ENCODE measurements at places on chromosomes 7 and 10. TPM values are rescaled to one million over a fixed set of nuclear protein-coding genes. Genes with fewer than 3 reads are reported as not detected.

The CTAGE15 gene
- total RNA-seq = not detected

The CDK6 gene
- 54.5 TPM for total RNA-seq

DNA sequence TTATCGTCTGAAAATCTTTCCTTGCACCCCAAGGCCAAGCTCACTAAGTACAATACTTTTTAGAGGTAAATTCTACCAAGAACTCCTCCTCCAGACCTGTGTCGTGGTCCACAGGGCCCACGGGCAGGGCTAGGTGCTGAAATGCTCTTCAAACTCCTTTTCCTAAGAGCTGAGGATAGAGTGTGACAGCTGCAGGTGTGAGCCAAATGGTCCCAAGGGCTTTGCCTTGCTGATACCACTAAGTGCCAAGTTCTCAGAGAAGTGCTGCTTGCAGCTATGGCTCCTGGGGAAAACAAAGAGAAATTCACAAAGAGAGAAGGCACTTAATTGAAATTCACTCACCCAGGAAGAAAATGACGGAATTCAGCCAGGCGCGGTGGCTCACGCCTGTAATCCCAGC, 868.9 kb upstream of the AUTS2 start:
- H3K27me3 ChIP-seq = peaks cover 7% of the 10 kb centered on the region
- no peak for DNase-seq
- no peak overlapping the region for H3K4me3 ChIP-seq
- no peak overlapping the region for H3K27ac ChIP-seq

- H3K4me1 ChIP-seq = peaks cover 10% of the 10 kb centered on the region
- H3K27me3 ChIP-seq = no peaks in the 10 kb centered on the region
- H3K36me3 ChIP-seq = no peaks in the 10 kb centered on the region
- H3K27ac ChIP-seq = no peak overlapping the region
Observed at GRCh38 chr7:66413379-66414114, 208.4 kb downstream of the TPST1 start.

The ASIC3 gene
- total RNA-seq = 0.27 TPM

The ERVW-1 gene
- total RNA-seq = not detected

GRCh38 chr10:132909491-132910071, 32.8 kb downstream of the CFAP46 start:
- peaks cover 5% of the 10 kb centered on the region for H3K4me1 ChIP-seq
- DNase-seq = no peak
- no peaks in the 10 kb centered on the region for H3K36me3 ChIP-seq
- H3K4me3 ChIP-seq = no peak overlapping the region

DNA sequence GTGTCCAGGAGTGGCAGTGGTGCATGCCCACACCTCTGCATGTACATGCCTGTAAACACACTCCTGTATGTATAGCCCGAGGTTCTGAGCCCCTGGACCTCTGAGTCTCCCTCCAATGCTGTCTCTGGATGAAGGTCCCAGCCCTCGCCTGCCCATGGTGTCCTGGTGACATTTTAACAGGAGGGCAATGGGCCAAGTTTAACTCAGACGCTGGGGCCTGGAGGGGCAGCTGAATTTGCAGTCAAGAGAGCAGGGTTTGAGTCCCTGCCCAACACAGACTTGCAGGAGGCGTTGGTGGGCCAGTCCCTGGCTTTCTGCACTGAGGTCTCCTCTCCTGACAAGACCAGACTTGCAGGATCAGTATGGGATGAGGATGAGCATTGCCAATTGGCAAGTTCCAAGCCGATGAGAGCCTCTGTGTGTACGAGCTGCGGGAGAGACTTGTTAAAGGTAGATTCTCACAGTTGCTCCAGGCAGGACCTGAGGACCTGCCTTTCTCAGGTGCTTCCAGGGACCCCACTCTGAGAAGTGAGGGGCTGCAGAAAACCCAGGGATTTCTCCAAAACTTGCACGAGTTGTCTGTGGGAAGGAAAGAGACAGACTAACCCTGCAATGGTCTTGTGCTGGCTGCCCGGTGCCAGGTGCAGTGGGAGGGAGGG, 141.9 kb downstream of the ELFN1 start:
- H3K4me3 ChIP-seq = no peak overlapping the region
- H3K27me3 ChIP-seq = peaks cover 4% of the 10 kb centered on the region
- H3K4me1 ChIP-seq = peaks cover 6% of the 10 kb centered on the region

GRCh38 chr7:69968969-69969556, 370.8 kb downstream of the AUTS2 start:
- DNase-seq = no peak
- no peaks in the 10 kb centered on the region for H3K36me3 ChIP-seq
- H3K27ac ChIP-seq = no peak overlapping the region
- H3K4me3 ChIP-seq = no peak overlapping the region
- no peaks in the 10 kb centered on the region for H3K27me3 ChIP-seq

The OPN4 gene
- not detected for total RNA-seq

DNA sequence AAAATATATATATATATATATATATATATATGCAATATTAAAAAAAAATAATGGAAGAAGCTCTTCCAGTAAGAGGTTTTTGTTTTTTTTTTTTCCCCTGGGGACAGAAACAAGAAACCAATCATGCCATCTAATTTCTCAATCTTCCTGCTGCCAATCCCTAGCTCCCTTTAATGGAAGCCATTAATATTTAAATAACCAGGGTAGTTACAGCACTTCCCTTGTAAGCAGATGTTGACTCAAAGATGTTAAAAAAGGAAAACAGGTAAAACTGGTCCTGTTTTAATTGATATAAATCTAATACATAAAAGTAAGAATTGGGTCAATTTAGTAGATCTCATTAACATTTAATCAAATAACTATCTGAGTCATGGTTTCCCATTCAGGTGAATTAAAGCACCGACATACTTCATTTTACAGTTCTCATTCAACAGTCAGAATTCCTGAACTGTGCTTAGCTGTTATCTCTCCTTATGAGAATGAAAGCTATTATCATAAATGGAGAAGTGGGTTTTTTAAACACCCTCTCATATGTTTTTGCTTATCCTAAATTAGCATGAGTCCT, 22.6 kb downstream of the CPVL start:
- H3K4me3 ChIP-seq = no peak overlapping the region
- no peak for DNase-seq
- no peak overlapping the region for H3K27ac ChIP-seq
- H3K4me1 ChIP-seq = no peaks in the 10 kb centered on the region
- no peaks in the 10 kb centered on the region for H3K27me3 ChIP-seq

DNA sequence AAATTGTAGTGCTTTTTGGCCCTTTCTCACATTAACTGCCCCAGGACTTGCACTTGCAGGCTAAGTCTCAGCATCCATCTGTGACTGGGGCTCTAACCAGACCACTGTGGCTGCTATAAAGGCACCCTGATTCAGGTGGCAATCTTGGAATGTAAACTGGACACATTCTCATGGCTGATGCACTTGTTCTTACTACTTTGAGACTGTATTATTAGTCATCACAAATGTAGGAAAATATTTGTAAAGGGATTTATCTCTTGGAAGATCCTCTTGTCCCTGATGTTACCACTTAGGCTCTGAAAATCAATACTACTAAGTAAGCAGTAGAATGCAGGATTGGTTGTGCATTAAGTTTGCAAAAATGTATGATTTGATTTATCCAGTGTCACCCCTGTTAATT, 25.0 kb downstream of the PDE1C start:
- H3K27me3 ChIP-seq = peaks cover 2% of the 10 kb centered on the region
- H3K27ac ChIP-seq = no peak overlapping the region
- no peak overlapping the region for H3K4me3 ChIP-seq
- no peaks in the 10 kb centered on the region for H3K36me3 ChIP-seq
- DNase-seq = no peak
- no peaks in the 10 kb centered on the region for H3K4me1 ChIP-seq

The IRF5 gene
- not detected for total RNA-seq

GRCh38 chr10:116015583-116016333, 257.2 kb downstream of the GFRA1 start:
- no peak overlapping the region for H3K4me3 ChIP-seq
- peaks cover 3% of the 10 kb centered on the region for H3K36me3 ChIP-seq
- no peak for DNase-seq
- no peak overlapping the region for H3K27ac ChIP-seq
- H3K27me3 ChIP-seq = peaks cover 2% of the 10 kb centered on the region
- H3K4me1 ChIP-seq = no peaks in the 10 kb centered on the region

The MYO3A gene
- total RNA-seq = not detected

- H3K4me1 ChIP-seq = no peaks in the 10 kb centered on the region
- H3K4me3 ChIP-seq = no peak overlapping the region
- H3K27ac ChIP-seq = no peak overlapping the region
- no peak for DNase-seq
Observed at GRCh38 chr7:26533217-26533616, 241.6 kb downstream of the SNX10 start.

DNA sequence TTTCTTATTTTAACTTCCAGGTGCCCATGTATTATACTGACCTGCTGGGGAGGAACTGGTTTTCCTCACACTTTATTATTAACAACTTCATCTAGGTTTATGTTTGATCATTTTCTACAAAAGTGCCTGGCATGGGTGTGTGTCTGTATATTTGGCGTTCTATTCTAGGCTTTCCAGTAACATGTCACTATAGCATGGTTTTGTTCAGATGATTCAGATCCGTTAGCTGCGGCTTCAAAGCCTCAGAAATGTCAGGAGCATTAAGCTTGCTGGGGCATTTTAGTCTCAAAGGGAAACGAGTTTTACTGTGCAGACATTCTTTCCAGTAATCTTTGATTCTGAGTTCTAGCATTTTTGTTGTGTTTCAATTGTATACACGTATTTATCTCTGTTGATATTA, 2.3 kb downstream of the INPP5A start:
- peak overlapping the region; percentile 83 for H3K27ac ChIP-seq
- peaks cover 8% of the 10 kb centered on the region for H3K36me3 ChIP-seq
- H3K4me3 ChIP-seq = peak overlapping the region; percentile 99
- H3K27me3 ChIP-seq = peaks cover 2% of the 10 kb centered on the region
- DNase-seq = peak; percentile 76

The C10orf143 gene
- total RNA-seq = 3.3 TPM

DNA sequence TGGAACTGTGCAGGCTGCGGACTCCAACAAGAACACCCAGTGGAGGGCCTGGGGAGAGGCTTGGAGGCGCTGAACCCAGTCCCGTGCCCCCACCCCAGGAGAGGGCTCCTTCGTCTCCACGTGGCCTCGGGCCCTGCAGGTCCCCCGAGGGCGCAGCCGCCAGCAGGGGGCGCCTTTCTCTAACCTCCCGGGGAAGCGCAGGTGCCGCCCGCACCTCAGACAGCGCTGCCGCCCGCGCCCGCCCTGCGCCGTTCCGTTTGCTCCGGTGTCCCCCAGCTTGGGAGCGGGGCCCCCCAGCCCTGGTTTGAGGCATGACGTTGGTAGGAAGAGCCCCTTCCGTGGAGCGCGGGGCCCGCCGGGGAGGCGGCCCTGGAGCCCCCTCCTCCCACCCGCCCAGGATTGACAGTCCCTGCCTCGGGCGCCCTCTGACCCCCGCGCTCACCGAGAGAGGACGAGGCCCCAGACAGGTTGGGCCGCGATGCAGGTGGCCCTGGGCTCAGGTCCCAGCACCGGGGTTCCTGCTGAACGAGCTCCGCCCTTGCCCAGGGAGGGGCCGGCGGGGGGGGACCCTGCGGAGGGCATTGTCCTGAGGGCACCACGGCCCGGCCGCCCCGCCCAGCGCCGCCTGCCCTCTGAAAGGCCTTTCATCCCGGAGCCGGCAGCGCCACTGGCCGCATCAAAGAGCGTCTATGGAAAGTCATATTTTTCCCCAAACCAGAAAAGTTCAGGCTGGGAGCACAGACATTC, 42.8 kb downstream of the FOXL3 start:
- no peak overlapping the region for H3K4me3 ChIP-seq
- H3K4me1 ChIP-seq = no peaks in the 10 kb centered on the region
- H3K27ac ChIP-seq = no peak overlapping the region
- peaks cover 8% of the 10 kb centered on the region for H3K36me3 ChIP-seq

DNA sequence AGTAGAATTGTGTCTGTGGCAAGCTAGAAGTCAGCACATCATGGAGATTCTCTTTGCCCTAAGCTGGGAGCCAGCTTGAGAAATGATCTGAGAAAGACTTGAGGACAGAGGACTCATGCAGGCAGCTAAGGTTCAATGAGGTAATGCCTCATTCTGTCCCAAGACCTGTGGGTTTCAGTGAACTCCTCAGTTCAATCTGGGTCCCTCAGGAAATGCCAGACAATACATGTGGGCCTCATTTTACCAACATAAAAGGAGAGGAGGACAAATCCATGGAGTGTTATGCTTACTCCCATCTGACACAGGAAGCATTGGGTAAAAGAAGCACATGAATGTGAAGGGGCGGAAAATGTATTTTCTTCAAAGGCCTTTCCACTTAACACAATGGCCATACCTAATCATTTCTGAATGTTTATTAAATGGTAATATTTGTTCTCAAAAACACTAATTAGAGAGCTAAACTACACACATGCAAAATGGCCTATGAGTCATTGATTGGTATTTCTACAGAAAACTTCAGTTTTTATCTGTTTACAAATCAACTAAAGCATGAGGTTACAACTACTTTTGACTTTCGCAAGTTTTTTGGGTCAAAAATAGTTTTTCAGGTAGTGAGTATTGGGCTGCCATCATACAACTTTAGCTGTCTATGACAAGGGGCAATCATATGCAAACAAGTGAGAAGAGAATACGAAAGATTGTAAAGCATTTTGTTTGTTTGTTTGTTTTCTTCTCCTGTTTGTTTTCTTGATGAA, 205.3 kb downstream of the CHRM2 start:
- DNase-seq = peak; percentile 28
- peaks cover 3% of the 10 kb centered on the region for H3K36me3 ChIP-seq
- peak overlapping the region; percentile 94 for H3K27ac ChIP-seq

- no peaks in the 10 kb centered on the region for H3K36me3 ChIP-seq
- no peak overlapping the region for H3K4me3 ChIP-seq
- DNase-seq = peak; percentile 3
- H3K27me3 ChIP-seq = peaks cover 7% of the 10 kb centered on the region
Observed at GRCh38 chr7:135879233-135879632, 97.9 kb downstream of the MTPN start.

GRCh38 chr7:43071604-43072003, 40.8 kb upstream of the HECW1 start:
- peaks cover 4% of the 10 kb centered on the region for H3K27me3 ChIP-seq
- H3K4me3 ChIP-seq = no peak overlapping the region
- no peak overlapping the region for H3K27ac ChIP-seq
- no peak for DNase-seq

The SLC39A12 gene
- total RNA-seq = not detected

DNA sequence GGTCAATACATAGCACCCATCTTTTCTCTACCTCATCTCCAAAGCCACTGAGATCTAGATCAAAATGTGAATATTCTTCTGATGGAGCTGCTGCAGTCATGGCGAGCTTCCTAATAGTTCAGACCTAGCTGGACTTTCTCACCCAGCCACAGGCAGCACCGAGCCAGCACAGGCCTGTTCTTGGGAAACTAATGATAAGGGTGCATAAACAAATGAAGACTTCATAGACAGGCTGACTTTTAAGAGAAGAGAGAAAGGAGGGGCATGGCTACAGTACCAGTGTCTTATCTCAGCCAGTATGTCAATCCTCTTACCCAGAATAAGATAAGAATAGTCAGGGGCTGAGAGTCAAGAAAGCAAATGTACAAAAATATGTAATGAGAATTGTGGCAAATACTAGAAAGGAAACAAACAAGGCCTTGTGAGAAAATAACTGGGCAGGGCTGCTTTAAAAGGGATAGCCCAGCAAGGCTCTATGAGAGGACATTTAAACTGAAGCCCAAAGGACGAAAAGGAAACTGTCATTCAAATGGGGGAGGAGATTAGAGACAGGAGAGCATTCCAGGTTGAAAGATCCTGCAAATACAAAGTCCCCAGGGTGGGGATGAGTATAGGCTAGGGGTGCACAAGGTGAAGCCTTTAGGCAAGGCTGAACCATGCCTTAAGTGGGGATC, 21.8 kb upstream of the CDK14 start:
- peaks cover 11% of the 10 kb centered on the region for H3K4me1 ChIP-seq
- H3K36me3 ChIP-seq = no peaks in the 10 kb centered on the region
- H3K27me3 ChIP-seq = no peaks in the 10 kb centered on the region
- H3K4me3 ChIP-seq = no peak overlapping the region
- no peak overlapping the region for H3K27ac ChIP-seq
